SJSA1 (cell line): ENCODE measurements at places on chromosomes 13 and 19. TPM values are rescaled to one million over a fixed set of nuclear protein-coding genes. Genes with fewer than 3 reads are reported as not detected.

Gene ZNF534
- total RNA-seq, result not detected in 2 replicates

Gene DZIP1
- total RNA-seq, result 22.2 and 24.7 TPM in 2 replicates

Gene AP3D1
- 66.5 and 78.9 TPM in 2 replicates for total RNA-seq

Gene ZNF730
- total RNA-seq, result 0.18 TPM in 1 of 2 replicates, not detected in the other

- no peak for DNase-seq
These were observed 805.7 kb downstream of the PCDH9 start for GRCh38 chr13:66424422-66424821.

- no peak for DNase-seq
These were observed 980 bp downstream of the BCKDHA start for GRCh38 chr19:41398598-41398997.

GRCh38 chr13:71865874-71866334 lies 1.1 kb downstream of the DACH1 start:
- no peak for DNase-seq

DNA sequence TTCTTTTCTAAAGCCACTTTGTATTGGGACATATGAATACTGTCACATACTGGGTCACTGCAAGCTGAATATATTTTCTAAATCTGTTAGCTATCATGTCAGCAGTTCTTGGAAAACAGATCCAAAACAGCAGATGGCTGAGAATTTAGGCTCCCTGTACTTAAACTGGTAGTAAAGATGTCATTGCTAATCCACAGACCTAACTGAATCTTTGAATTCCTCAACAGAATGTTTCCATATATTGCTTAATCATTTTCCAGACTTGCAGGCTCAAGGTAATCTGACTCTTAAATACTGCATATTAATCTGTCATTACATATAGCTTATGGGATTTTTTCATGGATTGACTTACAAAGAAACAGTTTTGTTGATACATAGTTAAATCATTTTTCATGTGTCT lies 639.0 kb upstream of the KLHL1 start:
- no peak for DNase-seq

- no peak for DNase-seq
These were observed 23.5 kb upstream of the LAIR1 start for GRCh38 chr19:54387991-54388801.

GRCh38 chr13:75181906-75182305 lies 300.1 kb downstream of the TBC1D4 start:
- no peak for DNase-seq

DNA sequence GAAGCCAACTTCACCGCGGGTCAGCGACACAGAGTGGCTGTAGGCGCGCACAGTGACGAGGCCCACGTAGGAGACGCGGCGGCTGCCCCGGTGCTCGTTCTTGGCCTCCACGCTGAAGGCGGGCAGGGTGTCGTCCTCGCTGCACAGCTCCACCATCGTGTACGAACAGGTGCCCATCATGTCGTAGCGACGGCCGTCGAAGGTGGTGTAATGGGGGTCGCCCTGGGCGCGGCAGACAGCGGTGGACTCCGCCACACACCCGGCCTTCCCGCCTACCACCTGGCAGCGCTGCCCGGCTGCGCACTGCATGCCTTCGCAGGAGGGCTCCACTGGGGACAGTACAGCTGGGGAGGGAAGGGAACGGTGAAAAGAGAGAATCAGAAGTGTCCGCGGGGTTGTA lies 10.0 kb downstream of the FCGBP start:
- DNase-seq, result peak; percentile 30
